ENCODE measurements at places on chromosomes 1 and 21. TPM values are rescaled to one million over a fixed set of nuclear protein-coding genes. Genes with fewer than 3 reads are reported as not detected.

Gene LRRC8B
- total RNA-seq: 21.2 TPM

Gene HES2
- total RNA-seq: 0.30 TPM

Gene F13B
- total RNA-seq: not detected

Gene ADAM30
- not detected for total RNA-seq

Gene KRTAP23-1
- total RNA-seq: not detected

Gene GPA33
- total RNA-seq: 2.3 TPM

Gene KCNJ9
- not detected for total RNA-seq

Gene FAM72B
- total RNA-seq: 25.6 TPM

Gene KLHDC8A
- total RNA-seq: not detected

Gene GPR137B
- 5.0 TPM for total RNA-seq

Gene NOL9
- total RNA-seq: 44.5 TPM

Gene SIM2
- total RNA-seq: 0.05 TPM

Gene IFI6
- total RNA-seq: 321 TPM

DNA sequence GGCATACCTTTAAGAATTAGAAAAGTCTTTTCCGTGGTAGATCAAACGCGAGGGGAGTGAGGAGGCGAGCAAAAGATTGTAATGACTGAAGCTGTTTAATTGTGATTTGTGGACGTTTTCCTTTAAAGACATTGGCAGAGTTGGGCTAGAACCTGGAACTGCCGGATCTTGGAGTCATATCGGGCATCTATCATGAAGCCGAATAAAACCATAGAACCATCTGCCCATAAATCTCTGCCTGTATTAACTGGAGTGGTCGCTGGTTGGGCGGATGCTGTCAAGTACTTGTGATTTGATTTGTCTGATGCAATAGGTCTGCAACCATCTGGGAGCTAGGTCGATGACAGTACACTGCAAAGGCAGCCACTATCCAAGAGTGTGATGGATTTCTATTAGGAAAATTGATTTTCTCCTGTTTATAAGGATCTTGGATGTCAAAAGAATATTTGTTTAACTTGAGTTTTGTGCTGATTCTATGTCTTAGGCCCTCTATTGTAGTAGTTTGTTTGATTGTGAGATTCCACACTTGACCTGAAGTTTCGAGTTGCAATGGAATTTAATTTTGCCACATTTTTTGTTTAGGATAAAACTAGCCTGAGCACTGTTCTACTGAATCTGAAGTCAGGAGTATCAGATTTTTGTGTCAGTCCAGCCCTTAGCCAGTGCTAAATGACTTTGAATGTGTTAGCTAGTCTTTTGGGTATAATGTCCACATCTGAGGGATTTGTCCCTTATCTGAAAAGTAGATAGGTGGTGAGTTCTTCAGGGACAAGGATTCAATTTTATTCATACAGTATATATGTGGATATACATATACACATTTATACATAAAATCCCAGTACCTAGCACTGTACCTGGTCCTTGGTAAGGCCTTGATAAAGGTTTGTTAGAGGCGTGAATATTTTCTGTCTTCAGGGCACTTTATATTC, 1.2 kb downstream of the SARS1 start:
- peak; percentile 46 for DNase-seq
- peaks cover 37% of the 10 kb centered on the region for H3K36me3 ChIP-seq
- H3K27ac ChIP-seq: peak overlapping the region; percentile 95
- peak overlapping the region; percentile 97 for H3K4me3 ChIP-seq
- H3K27me3 ChIP-seq: no peaks in the 10 kb centered on the region

- H3K36me3 ChIP-seq: no peaks in the 10 kb centered on the region
- no peak overlapping the region for H3K4me3 ChIP-seq
- DNase-seq: no peak
- peaks cover 9% of the 10 kb centered on the region for H3K4me1 ChIP-seq
Measured at GRCh38 chr1:227928811-227929375, 18.8 kb downstream of the WNT9A start.

DNA sequence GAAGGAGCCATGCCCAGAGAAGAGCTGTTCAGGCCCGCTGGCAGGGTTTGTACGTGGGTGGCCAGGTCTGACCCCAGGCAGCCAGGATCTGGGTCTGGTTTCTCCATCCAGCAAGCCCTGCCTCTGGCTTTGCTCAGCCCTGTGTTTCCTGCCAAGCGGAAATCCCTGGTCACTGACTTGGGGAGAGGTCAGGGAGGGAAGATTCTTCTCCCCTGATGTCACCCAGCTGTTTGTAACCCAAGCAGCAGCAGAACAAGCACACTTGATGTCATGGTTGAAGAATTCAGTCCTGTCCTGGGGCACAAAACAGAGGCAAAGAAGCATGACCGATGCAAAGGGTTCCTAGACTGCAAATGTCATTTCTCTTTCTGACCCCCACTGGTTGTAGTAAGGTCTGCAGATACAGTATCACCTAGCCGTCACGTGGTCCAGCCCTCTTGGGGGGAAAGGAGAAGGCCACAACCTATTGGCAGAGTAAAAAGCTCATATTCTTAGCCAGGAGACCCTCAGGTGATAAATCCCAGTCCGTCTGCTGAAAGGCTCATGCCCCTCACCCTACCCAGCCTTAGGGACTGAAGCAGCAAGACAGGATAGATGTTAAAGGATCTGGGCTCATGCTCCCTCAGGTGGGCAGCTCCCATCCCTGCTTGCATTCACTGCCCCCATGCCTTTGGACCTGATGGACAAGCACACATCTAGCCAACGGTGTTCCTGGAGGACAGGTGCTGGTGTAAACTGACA, 120.9 kb downstream of the SYT2 start:
- H3K4me3 ChIP-seq: no peak overlapping the region
- H3K4me1 ChIP-seq: peaks cover 4% of the 10 kb centered on the region
- no peaks in the 10 kb centered on the region for H3K27me3 ChIP-seq
- no peak for DNase-seq
- no peaks in the 10 kb centered on the region for H3K36me3 ChIP-seq

- peaks cover 46% of the 10 kb centered on the region for H3K36me3 ChIP-seq
- peak overlapping the region; percentile 94 for H3K27ac ChIP-seq
- H3K4me1 ChIP-seq: peaks cover 55% of the 10 kb centered on the region
- peak; percentile 34 for DNase-seq
- H3K27me3 ChIP-seq: peaks cover 7% of the 10 kb centered on the region
Measured at GRCh38 chr1:200409203-200409760, 554 bp downstream of the ZNF281 start.

DNA sequence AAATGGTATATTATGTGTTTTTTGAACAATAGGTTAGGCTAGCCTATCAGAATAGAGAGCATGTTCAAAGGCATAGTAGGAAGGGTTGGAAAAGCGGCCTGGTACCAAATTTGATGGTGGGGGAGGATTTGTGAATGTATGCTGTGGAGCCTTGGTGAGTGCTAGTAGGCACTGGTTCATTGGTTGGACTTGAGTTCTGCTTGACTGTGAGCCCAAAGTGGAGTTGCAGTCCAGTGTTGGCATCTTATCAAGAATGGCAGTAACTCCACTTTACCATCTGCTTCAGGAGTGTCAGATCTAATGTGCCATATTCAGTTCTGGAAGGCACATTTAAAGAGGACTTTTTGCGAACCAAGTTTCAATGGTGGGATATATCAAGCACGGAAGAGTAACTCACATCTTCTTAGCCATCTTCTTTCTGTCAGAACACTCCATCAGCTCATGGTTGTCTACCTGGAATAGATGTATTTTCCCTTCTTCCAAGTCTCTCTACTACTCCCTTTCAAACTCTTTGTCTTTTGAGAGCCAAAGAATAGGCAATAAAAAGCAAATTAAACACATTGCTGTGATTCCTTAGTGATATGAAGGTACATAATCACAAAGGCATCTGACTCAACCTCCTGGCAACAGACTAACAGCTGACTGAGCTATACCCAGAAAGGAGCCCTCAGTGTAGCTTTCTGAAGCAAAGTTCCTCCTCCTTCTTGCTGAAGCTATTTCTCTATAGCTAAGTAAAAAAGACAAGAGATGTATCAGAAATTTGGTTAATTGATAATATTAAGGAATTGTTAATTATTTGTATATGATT, 21.7 kb downstream of the LRRC8B start:
- peaks cover 44% of the 10 kb centered on the region for H3K4me1 ChIP-seq
- no peak for DNase-seq
- no peak overlapping the region for H3K4me3 ChIP-seq
- H3K27me3 ChIP-seq: no peaks in the 10 kb centered on the region
- H3K36me3 ChIP-seq: peaks cover 30% of the 10 kb centered on the region
- no peak overlapping the region for H3K27ac ChIP-seq

DNA sequence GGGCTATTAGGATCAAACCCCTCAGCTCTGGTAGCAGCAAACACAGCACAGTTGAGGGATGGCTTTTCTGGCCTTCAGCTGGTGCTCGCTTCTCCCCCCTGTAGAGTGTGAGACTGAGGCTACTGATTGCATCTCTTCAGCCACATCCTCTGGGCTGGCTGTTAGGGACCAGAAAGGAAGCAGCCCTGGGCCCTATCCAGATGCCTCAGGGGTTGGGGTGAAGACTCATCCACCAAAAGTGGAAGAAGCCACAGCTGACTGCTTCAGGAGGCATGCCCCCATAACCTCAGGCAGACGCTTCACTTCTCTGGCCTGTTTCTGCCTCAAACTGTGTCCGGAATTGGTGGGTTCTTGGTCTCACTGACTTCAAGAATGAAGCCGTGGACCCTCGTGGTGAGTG, 6.2 kb upstream of the TMEM200B start:
- no peak overlapping the region for H3K27ac ChIP-seq
- peaks cover 15% of the 10 kb centered on the region for H3K27me3 ChIP-seq
- no peaks in the 10 kb centered on the region for H3K36me3 ChIP-seq
- DNase-seq: no peak
- H3K4me3 ChIP-seq: no peak overlapping the region

GRCh38 chr1:11676386-11677103, 4.4 kb downstream of the MAD2L2 start:
- H3K4me3 ChIP-seq: no peak overlapping the region
- H3K27me3 ChIP-seq: no peaks in the 10 kb centered on the region
- H3K4me1 ChIP-seq: peaks cover 12% of the 10 kb centered on the region

- no peaks in the 10 kb centered on the region for H3K36me3 ChIP-seq
- H3K27ac ChIP-seq: no peak overlapping the region
- no peaks in the 10 kb centered on the region for H3K27me3 ChIP-seq
- no peak overlapping the region for H3K4me3 ChIP-seq
- no peak for DNase-seq
Measured at GRCh38 chr21:32794644-32795079, 23.1 kb upstream of the PAXBP1 start.

DNA sequence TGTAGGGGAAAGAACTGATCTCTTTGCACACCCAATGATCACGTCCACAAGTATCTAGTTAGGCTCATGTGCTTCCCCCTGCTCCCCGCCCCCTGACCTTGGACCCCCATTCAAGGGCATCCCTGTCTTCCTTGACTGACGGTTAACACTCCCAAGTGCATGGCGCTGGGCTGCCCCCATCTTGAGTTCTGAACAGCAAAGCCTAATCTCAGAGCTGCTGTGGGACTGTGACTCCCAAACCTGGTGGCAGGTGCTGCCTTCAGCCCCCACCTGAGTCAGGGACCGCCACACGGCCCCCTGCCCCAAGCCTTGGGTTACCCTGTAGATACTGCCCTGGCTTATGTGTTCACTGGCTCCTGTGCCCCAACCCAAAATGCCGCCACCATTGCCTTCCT, 925 bp downstream of the TNNI1 start:
- peaks cover 2% of the 10 kb centered on the region for H3K27me3 ChIP-seq
- no peaks in the 10 kb centered on the region for H3K36me3 ChIP-seq
- H3K4me3 ChIP-seq: no peak overlapping the region
- H3K27ac ChIP-seq: no peak overlapping the region
- DNase-seq: no peak
- no peaks in the 10 kb centered on the region for H3K4me1 ChIP-seq

GRCh38 chr1:205339197-205339702, 17.5 kb downstream of the KLHDC8A start:
- H3K27ac ChIP-seq: no peak overlapping the region
- no peaks in the 10 kb centered on the region for H3K36me3 ChIP-seq
- H3K4me3 ChIP-seq: no peak overlapping the region
- peaks cover 29% of the 10 kb centered on the region for H3K27me3 ChIP-seq

DNA sequence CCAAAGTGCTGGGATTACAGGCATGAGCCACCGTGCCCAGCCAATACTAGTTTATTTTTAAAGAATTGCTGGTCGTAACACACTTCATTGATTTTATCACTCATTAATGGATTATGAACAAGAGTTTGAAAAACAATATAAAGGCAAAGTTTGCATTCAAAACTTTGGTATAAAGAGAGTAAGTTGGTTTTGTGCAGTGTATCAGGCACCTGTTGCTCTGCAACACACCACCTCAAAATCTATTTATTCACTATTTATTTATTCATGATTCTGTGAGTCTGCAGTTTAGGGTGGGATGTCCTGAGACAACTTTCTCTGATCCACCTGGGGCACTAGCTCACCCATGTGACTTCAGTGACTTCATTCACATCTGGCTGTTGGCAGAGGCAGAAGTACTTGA, 10.2 kb upstream of the METTL18 start:
- H3K4me1 ChIP-seq: peaks cover 18% of the 10 kb centered on the region
- H3K36me3 ChIP-seq: peaks cover 42% of the 10 kb centered on the region
- no peak for DNase-seq
- H3K4me3 ChIP-seq: no peak overlapping the region
- no peak overlapping the region for H3K27ac ChIP-seq

- H3K27ac ChIP-seq: no peak overlapping the region
- peaks cover 7% of the 10 kb centered on the region for H3K27me3 ChIP-seq
- no peak overlapping the region for H3K4me3 ChIP-seq
- no peak for DNase-seq
- H3K36me3 ChIP-seq: no peaks in the 10 kb centered on the region
Measured at GRCh38 chr21:37554661-37555379, 188.2 kb downstream of the DYRK1A start.

- no peaks in the 10 kb centered on the region for H3K4me1 ChIP-seq
- H3K36me3 ChIP-seq: no peaks in the 10 kb centered on the region
- H3K4me3 ChIP-seq: no peak overlapping the region
Measured at GRCh38 chr1:245247801-245248200, 93.0 kb downstream of the KIF26B start.

DNA sequence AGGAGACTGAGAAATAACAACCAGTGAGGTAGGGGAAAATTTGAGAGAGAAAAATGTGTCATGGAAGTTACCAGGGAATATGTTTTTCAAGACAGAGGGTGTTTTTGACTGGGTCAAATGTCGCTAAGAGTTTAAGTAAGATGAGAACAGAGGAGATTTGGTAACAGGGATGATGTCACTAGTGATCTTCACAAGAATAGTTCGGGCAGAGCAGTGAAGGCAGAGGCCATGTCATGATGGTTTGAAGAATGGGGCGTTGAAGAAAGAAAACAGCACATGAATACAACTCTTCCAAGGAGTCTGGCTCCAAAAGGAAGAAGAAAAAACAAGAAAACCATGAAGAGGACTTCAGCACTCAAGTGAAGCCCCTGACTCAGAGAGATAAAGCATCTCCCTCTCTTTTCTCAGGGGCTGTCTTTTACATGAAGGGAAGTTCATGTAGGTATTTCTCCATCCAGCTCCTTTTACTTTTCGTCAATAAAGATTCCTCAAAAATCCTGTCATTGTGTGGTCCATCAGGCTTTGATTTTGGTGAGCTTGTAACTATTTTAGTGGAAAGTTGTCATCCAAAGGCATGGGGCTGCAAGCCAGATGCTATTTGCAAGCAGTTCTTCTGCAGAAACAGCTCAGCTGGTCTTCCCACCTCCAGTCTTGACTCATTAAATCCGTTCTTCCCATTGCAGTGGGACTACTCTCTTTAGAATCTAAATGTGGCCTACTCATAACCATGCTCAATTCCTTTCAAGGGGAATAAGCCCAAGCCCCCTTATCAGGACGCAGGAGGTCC, 397.3 kb downstream of the LMX1A start:
- H3K4me3 ChIP-seq: no peak overlapping the region
- no peaks in the 10 kb centered on the region for H3K36me3 ChIP-seq
- no peaks in the 10 kb centered on the region for H3K27me3 ChIP-seq
- no peak for DNase-seq

GRCh38 chr1:47782414-47783166, 214.6 kb downstream of the TRABD2B start:
- no peak overlapping the region for H3K27ac ChIP-seq
- no peaks in the 10 kb centered on the region for H3K27me3 ChIP-seq
- H3K36me3 ChIP-seq: no peaks in the 10 kb centered on the region
- no peak overlapping the region for H3K4me3 ChIP-seq
- no peaks in the 10 kb centered on the region for H3K4me1 ChIP-seq
- no peak for DNase-seq

Measured in activated CD4-positive, alpha-beta T cell treated with anti-CD3 and anti-CD28 coated beads, Interleukin-2, amount 10 ng/mL, durations not matched to agents 7 days and 5 days (primary cell).